Progenitor cell of endocrine pancreas (in vitro differentiated cells): ENCODE measurements at places on chromosomes 6 and 20. TPM values are rescaled to one million over a fixed set of nuclear protein-coding genes. Genes with fewer than 3 reads are reported as not detected.

Gene CRISP2
- total RNA-seq: not detected in 2 replicates

Gene RPN2
- 213 and 216 TPM in 2 replicates for total RNA-seq

Gene HBS1L
- 77.2 and 88.7 TPM in 2 replicates for total RNA-seq

Gene RFX6
- 28.7 and 34.2 TPM in 2 replicates for total RNA-seq

Gene SH3BGRL2
- total RNA-seq: 47.4 and 49.1 TPM in 2 replicates

Gene TMX4
- total RNA-seq: 17.8 and 20.3 TPM in 2 replicates

Gene ACTL10
- 0.36 and 0.38 TPM in 2 replicates for total RNA-seq

Gene IL17A
- total RNA-seq: not detected in 2 replicates

Gene SPATA25
- 3.6 and 4.2 TPM in 2 replicates for total RNA-seq

Gene LHFPL5
- not detected in 2 replicates for total RNA-seq

Gene NKAIN2
- 2.5 and 3.1 TPM in 2 replicates for total RNA-seq

Gene CALHM6
- total RNA-seq: 0.75 and 1.2 TPM in 2 replicates

Gene CCDC170
- total RNA-seq: 0.22 TPM in 1 of 2 replicates, not detected in the other

Gene GTPBP2
- 83.8 and 84.1 TPM in 2 replicates for total RNA-seq
